ENCODE measurements at places on chromosomes 7 and 10.
A peak's percentile ranks its signal among the peaks of the same experiment; 100 is the strongest.

- no peak for DNase-seq
Observed at GRCh38 chr7:2608921-2609411, 22.8 kb upstream of the TTYH3 start.

DNA sequence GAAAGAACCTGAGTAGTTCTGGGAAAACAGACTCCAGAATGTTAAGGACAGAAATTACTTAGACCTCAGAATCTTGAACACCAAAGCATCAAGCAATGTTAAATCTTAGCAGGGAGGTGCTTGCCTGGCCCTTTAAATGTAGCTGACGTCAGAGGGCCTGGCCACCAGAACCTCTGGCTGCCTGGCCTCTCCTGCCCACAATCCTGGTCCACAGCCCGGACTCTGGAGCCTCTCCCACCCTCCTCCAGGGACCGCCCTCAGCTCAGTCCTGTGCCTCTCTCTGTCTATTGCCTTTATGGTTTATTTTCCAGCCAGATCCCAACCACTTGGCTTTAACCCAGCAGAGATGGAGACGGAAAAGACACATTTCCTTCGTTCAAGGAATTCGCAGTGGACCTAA is 42.2 kb upstream of the EGR2 start:
- DNase-seq = no peak

DNA sequence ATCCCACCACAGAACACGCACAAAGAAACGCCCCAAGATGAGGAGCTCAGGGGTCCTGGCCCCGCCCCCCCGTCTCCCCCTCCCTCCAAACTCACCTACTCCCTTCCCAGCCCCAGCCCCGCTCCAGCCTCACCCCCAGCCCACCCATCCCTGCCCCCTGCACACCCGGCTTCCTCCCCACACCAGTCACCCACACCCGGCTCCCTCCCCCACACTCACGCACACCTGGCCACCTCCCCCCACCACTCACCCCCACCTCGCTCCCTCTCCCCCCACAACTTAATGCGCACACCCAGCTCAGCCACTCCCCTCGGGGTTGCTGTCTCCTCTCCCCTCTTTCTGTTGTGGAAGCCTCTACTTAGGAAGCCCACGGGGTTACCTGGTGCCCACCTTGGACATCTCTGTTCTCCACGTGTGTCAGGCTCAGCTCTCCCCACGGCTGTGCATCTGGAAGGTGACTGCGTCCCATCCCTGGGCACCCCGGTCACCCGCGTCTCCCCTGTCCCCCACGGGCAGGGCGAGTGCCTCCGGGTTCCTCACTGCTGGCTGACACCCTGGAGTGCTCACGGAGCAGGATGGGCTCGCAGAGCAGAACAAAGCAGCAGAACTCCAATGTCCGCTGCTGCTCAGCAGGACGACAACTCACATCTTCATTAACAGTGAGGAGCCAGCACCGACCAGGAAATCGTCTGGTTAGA is 166.8 kb downstream of the USP6NL start:
- DNase-seq = no peak

DNA sequence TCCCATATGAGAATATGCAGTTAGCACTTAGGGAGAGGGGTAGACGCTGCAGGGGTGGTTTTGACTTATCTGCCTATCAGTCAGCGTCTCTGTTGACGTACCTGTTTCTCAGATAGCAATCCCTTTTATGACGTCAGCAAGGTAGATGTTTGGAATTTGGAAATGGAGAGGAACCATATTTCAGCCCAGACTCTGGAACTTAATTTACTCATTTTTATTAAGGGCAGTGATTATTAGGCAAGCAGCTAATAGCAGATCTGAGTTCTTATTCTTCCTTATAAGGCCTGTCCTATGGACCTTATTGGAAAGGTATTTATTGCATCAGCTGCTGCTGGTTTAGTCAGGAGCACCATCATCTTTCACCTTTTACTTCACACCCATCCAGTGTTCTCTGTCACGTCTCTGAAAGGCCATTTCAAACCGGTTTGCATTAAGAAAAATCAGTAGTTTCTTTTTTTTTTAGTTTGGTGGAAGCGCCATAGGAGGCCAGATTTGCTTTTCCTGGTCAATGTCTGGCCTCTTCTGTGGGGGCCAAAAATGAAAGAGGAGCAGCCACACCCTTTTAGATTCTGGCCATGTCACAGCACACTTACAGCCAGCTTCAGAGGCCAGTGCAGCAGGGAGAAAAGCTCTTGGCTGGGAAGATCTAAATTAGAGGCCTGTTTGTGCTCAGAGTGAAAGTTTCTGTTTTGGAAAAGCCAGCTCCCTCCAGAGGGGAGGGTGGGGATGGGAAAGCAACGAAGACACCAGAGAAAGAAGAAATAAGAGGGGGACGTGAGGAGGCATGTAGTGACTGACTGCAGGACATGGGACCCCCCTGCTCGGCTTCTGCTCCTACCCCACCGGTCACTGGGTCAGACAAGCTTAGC is 146.3 kb downstream of the TCF7L2 start:
- no peak for DNase-seq

DNA sequence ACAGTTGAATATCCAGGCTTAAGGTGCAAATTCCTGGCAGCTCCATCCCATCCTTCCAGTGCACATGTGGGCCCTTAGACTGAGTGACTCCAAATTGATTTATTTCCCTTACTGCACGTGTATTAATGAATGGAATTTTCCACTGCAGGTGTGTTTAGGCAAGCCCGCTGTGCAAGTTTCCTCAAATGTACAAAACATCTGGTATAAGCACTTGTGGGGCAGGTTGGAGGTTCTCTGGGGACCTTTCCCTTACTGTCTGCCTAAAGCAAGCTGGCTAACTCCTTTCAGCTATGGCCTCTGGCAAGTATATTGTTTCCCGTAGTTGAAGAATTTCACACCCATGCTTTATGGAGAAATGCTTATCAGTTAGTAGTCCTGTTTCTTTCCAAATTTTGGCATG is 25.3 kb upstream of the GIMAP6 start:
- no peak for DNase-seq

DNA sequence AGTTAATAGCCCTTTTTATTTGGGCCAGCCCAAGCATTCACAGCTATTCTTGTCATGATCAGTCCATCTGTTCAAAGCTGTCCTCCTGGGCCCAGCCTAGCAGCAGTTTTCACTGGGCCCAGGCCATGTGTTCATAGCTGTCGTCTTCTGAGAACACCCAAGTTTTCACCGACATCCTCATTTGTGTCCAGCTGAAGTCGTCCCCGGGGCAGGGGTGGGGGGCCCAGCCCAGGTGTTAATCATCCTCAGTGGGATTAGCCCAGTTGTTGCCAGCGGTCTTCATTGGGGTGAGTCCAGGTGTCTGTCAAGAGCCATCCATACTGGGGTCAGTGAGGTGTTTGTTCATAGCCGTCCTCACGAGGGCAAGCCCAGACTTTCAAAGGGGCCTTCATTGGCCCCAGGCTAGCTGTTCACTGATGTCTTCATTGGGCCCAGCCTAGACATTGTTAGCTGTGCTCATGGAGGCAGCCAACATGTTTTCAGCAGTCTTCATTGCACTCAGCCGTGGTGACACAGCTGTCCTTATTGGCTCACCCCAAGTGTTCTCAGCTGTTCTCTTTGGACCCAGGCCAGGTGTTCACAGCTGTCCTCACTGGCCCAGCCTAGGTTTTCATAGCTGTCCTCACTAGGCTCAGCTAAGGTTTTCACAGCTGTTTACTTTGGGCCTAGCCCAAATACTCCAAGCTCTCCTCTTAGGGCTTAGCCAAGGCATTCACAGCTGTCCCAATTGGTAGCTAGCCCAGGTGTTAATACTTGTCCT is 10.0 kb downstream of the FRG2B start:
- DNase-seq = peak; percentile 97
